ENCODE measurements at places on chromosomes 2 and 18.

DNA sequence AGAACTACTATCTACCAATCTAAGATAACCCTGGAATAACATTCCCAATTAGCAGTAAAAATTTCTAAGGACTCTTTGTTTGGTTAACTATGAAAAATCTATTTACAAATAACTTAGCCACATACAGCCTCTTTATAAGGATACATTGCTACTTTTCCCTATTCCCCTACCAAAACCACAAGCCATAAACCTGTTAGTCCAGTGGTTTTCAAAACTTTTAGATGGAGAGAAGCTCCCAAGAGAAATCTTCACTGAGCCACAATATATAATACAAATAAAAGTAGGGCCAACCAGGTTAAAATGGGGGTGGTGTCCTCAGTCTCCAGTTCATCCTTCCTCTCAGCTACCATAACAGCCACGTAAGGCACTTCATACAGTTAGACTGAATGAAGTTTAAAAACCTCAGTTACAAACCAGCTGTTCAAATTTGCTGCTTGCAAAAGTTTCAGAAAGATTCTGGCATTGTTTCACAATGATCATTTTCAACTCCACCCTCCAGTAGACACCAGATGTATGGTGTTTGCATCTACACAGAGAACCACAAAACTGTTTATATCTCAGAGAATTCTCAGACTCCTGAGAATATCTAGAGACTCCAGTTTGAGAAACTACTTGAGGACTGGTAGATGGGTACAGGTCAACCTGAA lies 26.0 kb downstream of the SOS1 start:
- DNase-seq, result peak; percentile 35

DNA sequence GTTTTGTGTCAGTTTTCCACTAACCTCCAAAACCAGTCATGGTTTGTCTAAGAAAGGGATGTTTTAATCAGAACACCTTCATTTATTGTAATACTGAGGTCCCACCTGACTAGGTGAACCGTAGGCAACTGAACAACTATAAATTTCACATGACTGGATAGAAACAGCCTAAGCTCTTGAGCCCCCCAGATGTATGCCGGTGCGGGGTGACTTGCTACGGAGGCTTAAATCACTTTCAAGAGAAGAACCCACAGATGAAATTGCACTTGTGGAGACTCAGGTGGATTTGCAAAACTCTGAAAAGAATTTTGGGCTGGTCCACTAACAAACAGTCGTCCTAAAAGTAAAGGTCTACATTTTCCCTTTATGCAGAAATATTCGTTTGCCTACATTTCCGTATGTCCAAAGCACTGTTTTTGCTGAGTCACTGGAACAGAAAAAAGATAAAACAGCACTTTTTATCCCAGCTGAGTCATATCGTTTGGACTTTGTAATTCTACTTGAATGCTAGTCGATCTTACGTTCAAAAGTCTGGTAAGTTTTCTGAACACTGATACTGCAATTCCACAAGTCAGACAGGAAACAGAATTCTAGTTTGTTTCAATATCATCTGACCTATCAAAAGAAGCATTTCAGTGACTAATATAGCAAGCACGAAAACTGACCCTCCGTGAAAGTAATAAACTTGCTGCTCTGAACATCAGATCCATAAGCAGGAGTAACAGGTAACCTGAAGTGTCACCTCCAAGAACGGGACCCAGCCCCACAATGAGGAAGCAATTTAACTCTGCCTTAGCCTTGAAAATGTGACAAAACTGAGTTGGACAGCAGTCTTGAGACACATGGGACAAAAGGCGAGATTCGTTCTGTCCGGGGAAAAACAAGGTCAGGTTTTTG lies 18.1 kb downstream of the ZNF516 start:
- peak; percentile 78 for DNase-seq

DNA sequence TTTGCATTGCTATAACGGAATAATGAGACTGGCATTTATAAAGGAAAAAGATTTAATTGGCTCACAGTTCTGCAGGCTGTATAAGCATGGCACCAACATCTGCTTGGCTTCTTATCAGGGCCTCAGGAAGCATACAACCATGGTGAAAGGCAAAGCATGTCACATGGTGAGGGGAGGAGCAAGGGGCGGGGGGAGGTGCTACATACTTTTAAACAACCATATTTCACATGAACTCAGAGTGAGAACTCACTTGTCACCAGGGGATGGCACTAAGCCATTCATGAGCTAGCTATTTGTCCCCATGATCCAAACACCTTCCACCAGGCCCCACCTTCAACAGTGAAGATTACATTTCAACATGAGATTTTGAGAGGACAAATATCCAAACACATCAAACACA lies 188.7 kb downstream of the MBD5 start:
- DNase-seq, result no peak

- DNase-seq, result no peak
Observed at GRCh38 chr2:26394694-26395093, 7.0 kb upstream of the DRC1 start.

GRCh38 chr2:53633441-53633840 lies 134.2 kb upstream of the CHAC2 start:
- DNase-seq, result peak; percentile 11

DNA sequence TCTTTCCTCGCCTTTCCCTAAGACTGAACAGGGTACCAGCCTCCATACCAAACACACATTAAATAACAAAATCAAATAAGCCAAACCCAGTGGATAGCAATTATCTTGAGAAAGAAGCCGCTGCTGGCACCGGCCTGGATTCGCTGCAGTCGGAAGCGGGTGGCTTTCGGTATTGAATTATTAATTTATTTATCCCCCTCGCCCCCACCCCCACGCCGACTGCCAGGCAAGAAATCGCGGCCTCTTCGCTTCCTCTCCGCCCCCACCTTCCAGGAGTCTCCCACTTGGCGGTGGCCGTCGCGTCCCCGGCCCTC lies 370 bp upstream of the ZNF804A start:
- no peak for DNase-seq
